ENCODE measurements at places on chromosomes 7 and 10.

- no peak for DNase-seq
- H3K4me1 ChIP-seq: no peaks in the 10 kb centered on the region
- no peaks in the 10 kb centered on the region for H3K36me3 ChIP-seq
- H3K27me3 ChIP-seq: no peaks in the 10 kb centered on the region
Observed at GRCh38 chr10:60820093-60820754, 41.9 kb downstream of the CDK1 start.

- peak; percentile 36 for DNase-seq
- no peak overlapping the region for H3K4me3 ChIP-seq
- no peak overlapping the region for H3K27ac ChIP-seq
- H3K36me3 ChIP-seq: peaks cover 3% of the 10 kb centered on the region
- no peaks in the 10 kb centered on the region for H3K4me1 ChIP-seq
- H3K27me3 ChIP-seq: no peaks in the 10 kb centered on the region
Observed at GRCh38 chr10:103333934-103334520, 16.9 kb downstream of the PCGF6 start.

GRCh38 chr7:29995652-29996051, 6.1 kb upstream of the SCRN1 start:
- H3K4me1 ChIP-seq: no peaks in the 10 kb centered on the region
- DNase-seq: no peak
- no peaks in the 10 kb centered on the region for H3K27me3 ChIP-seq
- no peak overlapping the region for H3K27ac ChIP-seq
- no peaks in the 10 kb centered on the region for H3K36me3 ChIP-seq

GRCh38 chr7:104130726-104131125, 77.1 kb downstream of the ORC5 start:
- no peak for DNase-seq
- H3K27ac ChIP-seq: no peak overlapping the region
- no peaks in the 10 kb centered on the region for H3K4me1 ChIP-seq
- peaks cover 50% of the 10 kb centered on the region for H3K36me3 ChIP-seq
- H3K27me3 ChIP-seq: no peaks in the 10 kb centered on the region

GRCh38 chr10:87608756-87609155, 50.9 kb upstream of the PAPSS2 start:
- DNase-seq: no peak
- H3K4me3 ChIP-seq: no peak overlapping the region
- no peak overlapping the region for H3K27ac ChIP-seq
- H3K27me3 ChIP-seq: no peaks in the 10 kb centered on the region

GRCh38 chr10:93126483-93127052, 52.9 kb downstream of the CYP26A1 start:
- peaks cover 33% of the 10 kb centered on the region for H3K4me1 ChIP-seq
- no peak for DNase-seq
- no peak overlapping the region for H3K4me3 ChIP-seq
- H3K27ac ChIP-seq: no peak overlapping the region

DNA sequence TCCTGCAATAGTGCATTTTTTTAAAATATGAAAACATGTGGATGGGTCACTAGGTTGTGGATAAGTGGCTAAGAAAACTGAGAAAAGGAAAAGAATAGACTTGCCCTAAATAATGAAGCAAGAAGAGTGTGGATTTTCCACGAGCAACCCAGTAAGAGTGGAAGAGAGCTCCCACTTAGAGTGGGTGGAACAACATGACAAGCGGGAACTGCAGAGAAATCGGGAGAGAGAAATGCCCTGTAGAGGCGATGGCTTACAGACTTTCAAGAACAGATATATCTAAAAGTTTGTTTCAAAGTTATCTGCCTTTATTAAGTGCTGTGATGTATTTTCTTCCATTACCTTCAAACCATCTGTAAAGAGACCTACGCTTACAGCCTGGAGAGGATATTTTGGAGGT, 26.1 kb upstream of the NRG3 start:
- H3K36me3 ChIP-seq: no peaks in the 10 kb centered on the region
- no peak for DNase-seq
- H3K4me3 ChIP-seq: no peak overlapping the region
- H3K4me1 ChIP-seq: no peaks in the 10 kb centered on the region

- DNase-seq: no peak
- no peaks in the 10 kb centered on the region for H3K36me3 ChIP-seq
- H3K27ac ChIP-seq: no peak overlapping the region
- H3K4me1 ChIP-seq: no peaks in the 10 kb centered on the region
Observed at GRCh38 chr7:108026647-108027046, 23.7 kb upstream of the LAMB1 start.

DNA sequence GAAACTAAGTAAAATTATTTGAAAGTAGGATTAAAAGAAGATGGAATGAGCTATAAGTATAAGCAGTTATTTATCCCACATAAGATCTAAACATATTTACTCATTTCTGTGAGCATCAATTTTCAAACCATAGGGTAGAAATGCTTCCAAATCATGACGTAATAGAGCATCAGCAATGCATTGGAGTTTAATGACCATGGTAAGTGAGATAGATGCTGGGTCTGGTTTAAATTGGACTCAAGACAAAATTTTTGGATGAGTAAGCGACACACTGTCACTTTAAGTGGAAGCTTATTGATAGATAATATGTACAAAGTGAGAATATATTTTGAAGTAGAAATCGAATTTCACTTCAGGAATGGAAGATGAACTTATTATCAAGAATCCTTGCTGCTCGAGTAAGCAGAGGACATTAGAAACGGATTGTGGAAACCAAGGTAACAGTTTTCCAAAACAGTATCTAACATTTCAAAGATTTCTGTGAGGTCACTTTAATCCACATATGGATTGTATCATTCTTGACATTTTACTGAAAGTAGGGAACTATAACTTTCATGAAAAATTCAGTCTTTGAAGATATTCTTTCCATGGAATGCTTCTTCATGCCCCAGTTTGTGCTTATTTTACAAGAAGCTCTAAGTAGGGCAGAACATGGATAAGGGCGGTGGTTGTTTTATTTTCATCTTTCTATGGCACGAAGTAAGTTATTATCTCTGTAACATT, 85.8 kb downstream of the AGMO start:
- no peaks in the 10 kb centered on the region for H3K27me3 ChIP-seq
- H3K27ac ChIP-seq: no peak overlapping the region
- no peak for DNase-seq
- no peaks in the 10 kb centered on the region for H3K36me3 ChIP-seq
- H3K4me3 ChIP-seq: no peak overlapping the region

DNA sequence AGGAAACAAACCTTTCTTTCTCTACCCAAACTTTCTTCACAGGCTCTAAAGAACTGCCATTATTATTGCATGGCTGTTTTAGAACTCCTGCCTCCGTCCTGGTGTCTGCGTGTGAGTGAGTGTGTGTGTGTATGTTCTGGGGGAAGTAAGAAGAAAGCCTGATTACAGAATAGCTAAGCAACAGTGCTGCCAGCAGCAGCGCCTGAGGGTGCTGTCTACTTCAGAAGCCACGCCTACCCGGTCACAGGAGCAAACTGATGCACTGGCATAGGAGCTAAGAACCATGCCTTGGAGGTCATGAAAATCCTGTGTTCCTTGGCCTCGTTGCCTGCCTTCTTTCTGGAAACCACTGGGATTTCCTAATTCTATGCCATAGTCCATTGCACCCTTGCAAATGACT, 25.2 kb downstream of the LIPK start:
- no peaks in the 10 kb centered on the region for H3K36me3 ChIP-seq
- H3K27ac ChIP-seq: no peak overlapping the region
- H3K4me1 ChIP-seq: peaks cover 5% of the 10 kb centered on the region
- no peaks in the 10 kb centered on the region for H3K27me3 ChIP-seq
- no peak overlapping the region for H3K4me3 ChIP-seq
- DNase-seq: no peak

DNA sequence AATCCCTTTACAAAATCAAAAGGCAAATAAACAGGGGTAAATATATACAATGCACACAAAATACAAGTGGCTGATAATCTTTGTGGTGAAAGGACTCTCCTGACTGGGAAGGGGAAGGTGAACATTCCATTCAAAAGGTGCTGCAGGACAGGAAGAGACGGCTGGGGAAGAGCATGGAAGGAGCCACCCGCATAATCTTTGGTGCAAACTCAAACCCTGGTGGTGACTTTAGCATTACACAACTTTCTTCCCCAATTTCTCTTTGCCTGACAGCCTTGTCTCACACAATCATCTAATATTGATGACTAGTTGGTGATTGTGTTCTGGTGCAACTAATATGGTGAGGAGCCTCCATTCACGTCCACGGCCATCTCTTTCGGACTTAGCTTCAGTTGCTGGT, 117.0 kb upstream of the EGFR start:
- H3K4me3 ChIP-seq: no peak overlapping the region
- no peaks in the 10 kb centered on the region for H3K4me1 ChIP-seq
- H3K27ac ChIP-seq: no peak overlapping the region
- H3K27me3 ChIP-seq: peaks cover 3% of the 10 kb centered on the region
- no peaks in the 10 kb centered on the region for H3K36me3 ChIP-seq

GRCh38 chr10:51876503-51876902, 177.1 kb upstream of the CSTF2T start:
- no peaks in the 10 kb centered on the region for H3K4me1 ChIP-seq
- H3K4me3 ChIP-seq: no peak overlapping the region
- DNase-seq: no peak
- H3K27ac ChIP-seq: no peak overlapping the region

GRCh38 chr10:63227207-63227895, 94.2 kb downstream of the NRBF2 start:
- H3K4me3 ChIP-seq: no peak overlapping the region
- no peaks in the 10 kb centered on the region for H3K27me3 ChIP-seq
- no peak for DNase-seq
- peak overlapping the region; percentile 3 for H3K27ac ChIP-seq
- no peaks in the 10 kb centered on the region for H3K36me3 ChIP-seq
- peaks cover 18% of the 10 kb centered on the region for H3K4me1 ChIP-seq

DNA sequence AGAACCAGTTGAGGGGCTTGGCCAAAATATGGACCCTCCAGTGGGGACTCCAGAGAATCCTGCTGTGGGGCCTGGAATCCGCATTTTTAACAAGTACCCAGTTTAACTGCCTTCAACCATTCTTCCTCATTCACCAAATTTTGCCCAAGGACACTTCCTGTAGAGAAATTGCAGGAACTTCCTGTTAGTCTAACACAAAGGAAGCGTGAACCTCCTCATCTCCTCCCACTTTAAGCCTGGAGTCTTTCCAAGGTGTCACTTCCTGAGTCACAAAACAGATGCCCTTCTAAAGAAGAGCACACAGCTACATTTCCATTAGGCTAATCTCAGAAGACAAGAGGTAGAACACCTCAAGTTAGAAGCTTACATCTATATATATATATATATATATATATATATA, 188.4 kb downstream of the PPP1R17 start:
- no peak overlapping the region for H3K4me3 ChIP-seq
- H3K4me1 ChIP-seq: no peaks in the 10 kb centered on the region
- no peak overlapping the region for H3K27ac ChIP-seq
- H3K36me3 ChIP-seq: no peaks in the 10 kb centered on the region
- H3K27me3 ChIP-seq: no peaks in the 10 kb centered on the region

DNA sequence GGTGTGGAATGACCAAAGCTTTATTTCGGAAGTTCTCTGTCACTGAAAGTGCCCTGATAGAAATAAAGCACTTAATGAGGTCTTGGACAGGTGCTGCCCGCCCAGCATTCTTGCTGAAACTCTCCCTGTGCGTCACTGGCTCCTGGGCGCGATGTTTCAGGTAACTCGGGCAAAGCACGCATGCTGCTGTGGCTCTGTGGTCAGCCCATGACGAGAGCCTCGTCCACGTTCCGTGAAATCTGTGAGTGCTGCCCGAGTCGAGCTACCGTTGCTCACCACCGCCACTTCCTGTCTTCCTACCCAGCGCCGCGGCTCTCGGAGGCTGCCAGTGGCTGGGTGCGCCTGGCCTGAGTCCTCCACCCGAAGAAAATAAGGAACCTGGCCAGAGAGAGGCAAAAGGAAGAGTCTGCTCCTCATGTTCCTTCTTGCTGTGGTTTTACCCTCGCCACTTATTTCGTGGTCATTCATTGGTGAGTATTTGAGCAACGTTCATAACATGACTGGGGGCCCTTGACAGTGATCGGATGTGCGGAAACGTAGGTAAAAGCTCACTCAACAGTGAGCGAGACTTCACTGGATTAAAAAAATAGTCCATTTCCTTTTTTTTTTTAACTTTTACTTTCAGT, 95.5 kb downstream of the MAP3K8 start:
- H3K27me3 ChIP-seq: no peaks in the 10 kb centered on the region
- peak; percentile 95 for DNase-seq
- peak overlapping the region; percentile 63 for H3K4me3 ChIP-seq
- no peaks in the 10 kb centered on the region for H3K36me3 ChIP-seq

DNA sequence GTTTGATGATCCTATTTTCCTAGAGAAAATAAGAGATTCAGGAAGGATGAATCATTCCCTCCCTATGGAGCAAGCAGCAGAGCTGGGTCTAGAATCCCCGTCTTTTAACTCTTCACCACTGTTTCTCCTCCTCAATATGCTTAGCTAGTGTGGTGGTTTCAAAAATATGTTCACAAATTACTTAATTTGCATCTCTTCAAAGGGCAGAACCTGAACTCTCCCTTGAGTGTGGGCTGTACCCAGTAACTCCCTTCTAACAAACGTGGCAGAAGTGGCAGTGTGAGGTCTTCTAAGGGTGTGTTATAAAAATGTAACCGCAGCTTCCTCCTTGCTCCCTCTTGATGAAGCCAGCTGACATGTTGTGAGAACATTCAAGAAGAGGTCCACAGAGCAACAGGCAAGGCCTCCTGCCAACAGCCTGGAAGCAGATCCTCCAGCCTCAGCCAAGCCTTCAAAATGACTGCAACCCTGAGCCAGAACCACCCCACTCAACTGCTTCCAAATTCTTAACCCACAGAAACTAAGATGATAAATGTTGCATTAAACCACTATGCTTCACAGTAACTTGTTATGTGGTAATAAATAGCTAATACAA, 36.6 kb downstream of the SRPK2 start:
- peaks cover 91% of the 10 kb centered on the region for H3K4me1 ChIP-seq
- H3K36me3 ChIP-seq: no peaks in the 10 kb centered on the region
- H3K27me3 ChIP-seq: no peaks in the 10 kb centered on the region
- H3K4me3 ChIP-seq: peak overlapping the region; percentile 15

DNA sequence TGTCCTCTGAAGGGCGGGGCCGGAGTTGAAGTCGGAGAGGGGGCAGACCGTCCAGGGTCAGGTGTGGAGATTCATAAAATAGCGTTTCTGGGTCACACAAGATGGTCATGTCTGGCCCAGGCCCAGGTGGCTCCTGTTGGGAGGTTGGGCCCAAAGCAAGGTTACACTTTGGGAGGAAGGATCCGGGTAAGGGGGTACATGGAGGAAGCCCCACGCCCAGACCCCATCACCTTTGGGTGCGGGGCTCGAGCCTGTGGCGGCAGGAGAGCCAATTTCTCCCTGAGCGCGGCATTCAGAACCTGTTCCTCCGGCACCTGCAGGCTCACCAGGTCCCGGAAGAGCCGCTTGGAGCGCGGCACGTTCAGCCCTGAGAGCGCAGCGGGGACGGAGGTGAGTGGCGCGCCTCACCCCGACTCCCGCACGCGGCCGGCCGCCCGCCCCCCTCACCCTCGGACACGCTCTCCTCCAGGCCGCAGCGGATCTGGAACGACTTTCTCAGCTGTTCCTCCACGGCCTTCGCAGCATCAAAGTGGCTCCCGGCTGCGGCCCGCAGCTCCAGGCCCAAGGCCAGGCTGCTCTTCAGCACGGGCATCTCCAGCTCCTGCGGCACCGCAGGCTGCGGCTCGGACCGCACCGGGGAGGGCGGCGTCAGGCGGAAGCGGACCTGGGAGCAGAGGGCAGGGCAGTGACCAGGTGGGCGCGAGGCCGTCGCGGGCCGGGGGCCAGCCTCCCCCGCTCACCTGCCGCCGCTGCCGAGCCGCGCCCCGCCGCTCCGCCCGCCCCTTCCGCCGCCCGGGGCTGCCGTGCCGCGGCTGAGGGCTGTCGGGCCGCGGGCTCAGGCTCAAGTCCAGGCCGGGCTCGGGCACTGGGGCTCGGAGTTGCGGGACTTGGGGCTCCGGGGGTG, 644 bp downstream of the PPP1R35 start:
- peak overlapping the region; percentile 87 for H3K27ac ChIP-seq
- peaks cover 46% of the 10 kb centered on the region for H3K4me1 ChIP-seq
- peak overlapping the region; percentile 71 for H3K4me3 ChIP-seq
- H3K36me3 ChIP-seq: peaks cover 5% of the 10 kb centered on the region
